ENCODE measurements at places on chromosomes 2 and 18. TPM values are rescaled to one million over a fixed set of nuclear protein-coding genes. Genes with fewer than 3 reads are reported as not detected.

GRCh38 chr18:78766651-78767533 is 212.7 kb upstream of the SALL3 start:
- DNase-seq, result no peak

- DNase-seq, result no peak
Measured at GRCh38 chr18:58388736-58389135, 240.2 kb downstream of the ALPK2 start.

DNA sequence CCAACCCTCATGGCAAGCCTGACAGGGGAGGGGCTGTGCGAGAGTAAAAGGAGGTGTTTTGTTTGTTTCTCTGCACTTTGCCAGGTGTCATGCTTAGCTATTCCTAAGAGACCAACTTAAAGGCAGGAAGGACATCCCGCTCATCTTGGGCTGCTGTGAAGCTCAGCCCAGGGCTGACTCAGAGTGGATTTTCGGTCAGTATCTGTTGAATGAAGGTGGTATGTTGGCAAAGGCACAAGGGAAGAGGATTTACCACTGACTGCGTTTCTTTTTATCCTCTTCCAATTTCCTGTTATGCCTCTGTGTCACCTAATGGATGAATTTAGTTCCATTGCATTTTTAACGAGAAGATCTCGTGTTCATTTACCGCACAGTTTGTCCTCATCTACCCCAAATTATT is 18.9 kb downstream of the TRPM8 start:
- DNase-seq, result no peak

- DNase-seq, result no peak
Measured at GRCh38 chr2:63056107-63057050, 5.7 kb downstream of the OTX1 start.

TUBA4B gene
- total RNA-seq, result not detected

- no peak for DNase-seq
Measured at GRCh38 chr2:46493971-46494250, 14.5 kb downstream of the TMEM247 start.

- DNase-seq, result peak; percentile 56
Measured at GRCh38 chr2:64454386-64455332, 697 bp downstream of the LGALSL start.

DNA sequence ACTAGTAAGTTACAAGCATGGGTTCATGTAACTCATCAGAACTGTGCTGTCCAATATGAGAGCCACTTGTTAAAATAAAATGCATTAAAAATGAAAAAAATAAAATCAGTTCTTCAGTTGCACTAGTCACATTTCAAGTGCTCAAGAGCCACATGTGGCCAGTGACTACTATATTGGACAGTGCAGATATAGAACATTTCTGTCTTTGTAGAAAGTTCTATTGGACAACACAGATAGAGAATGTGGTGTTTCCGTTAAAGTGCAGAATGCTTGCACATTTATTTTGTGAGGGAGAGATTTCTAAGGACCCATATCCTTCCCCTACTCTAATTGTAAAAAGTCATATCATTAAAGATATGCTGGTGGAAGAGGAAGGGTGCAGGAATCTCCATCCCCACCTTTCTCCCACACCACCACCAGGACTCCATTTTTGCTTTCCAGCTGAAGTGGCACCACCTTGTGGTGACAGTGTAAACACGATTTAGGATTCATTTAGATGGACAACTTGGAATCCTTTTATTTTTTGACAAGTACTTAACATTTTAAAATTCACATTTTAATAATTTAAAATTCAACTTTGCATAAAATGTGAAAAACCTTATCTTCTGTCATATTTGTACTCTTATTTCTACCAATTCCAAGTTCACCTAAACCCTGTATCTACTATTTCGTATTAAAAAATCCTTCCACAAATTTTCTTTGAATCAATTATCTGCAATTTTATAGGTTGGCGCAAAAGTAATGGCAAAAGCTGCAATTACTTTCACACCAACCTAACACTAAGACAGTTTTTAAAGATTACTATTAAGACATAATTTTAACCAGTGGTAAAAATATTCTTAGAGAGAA is 9.4 kb upstream of the CD302 start:
- DNase-seq, result peak; percentile 68

CNGA3 gene
- total RNA-seq, result not detected

SMIM21 gene
- not detected for total RNA-seq

DNA sequence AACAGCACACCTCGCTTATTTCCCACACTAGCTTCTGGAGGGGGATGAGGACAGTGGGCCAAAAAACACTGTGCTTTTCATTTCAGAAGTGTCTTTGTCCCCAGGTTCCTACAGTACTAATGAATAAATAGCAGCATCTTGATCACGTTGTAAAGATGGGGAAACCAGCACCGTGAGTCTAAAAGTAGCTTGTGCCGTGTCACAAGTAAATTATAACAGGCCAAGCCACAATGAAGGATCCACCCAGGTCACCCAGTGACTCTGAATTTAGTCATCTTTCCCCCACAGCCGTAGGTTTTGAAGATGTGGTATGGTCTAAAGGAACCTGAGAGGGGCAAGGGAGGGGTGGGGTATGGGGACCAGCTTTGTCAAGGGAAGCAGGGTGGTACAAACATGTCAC is 8.8 kb downstream of the FZD7 start:
- DNase-seq, result no peak
